ENCODE measurements at places on chromosomes 13 and 19.

DNA sequence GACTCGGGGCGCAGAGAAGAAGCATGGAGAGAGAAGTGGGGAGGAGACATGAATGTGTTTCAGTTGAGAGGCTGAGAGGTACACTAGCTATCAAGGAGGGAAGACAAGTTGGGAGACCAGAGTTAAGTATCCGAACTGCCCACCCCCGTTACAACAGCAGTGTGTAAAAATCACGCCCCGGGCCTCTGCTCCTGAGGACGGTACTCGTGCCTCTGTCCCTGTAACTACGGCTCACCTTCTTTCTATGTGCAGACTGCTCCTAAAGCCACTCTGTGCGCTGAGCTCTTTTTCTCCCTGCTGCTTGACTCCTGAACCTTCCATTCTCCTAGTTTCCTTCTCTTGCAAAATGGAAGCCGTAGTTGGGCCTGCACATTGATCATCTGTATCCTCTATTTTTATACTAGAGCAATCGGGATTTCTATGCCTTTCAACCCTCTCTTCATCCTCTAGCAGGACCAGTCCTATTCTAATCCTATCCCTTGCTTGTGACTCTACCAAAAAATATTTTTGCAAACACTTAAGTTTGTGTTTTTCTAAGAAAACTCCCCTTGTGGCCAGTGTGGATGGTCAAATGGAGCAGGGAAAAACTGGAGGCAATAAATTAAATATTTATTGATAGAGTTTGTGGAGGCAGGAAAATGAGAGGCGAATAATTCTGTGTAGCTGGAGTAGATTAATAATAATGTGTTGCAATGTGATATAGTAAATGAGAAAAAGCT is 569 bp downstream of the POLR1D start:
- DNase-seq, result peak; percentile 21

DNA sequence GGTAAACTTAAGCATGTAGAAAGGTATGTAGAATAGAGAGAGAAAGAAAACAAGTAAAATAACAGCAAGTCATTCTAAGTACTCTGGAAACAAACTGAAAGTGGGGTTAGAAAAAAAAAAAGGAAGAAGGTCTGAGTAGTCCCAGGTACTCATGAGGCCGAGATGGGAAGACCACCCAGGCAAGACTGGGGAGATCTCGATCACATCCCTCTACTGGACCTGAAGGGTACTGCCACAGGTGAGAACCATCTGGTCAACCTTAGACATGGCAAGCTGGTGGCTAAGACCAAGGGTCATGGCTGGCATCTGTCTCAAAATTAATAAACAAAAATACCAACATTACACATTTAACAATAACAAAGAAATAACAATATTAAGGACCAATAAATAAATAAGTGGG is 36.3 kb upstream of the ZNF724 start:
- no peak for DNase-seq

DNA sequence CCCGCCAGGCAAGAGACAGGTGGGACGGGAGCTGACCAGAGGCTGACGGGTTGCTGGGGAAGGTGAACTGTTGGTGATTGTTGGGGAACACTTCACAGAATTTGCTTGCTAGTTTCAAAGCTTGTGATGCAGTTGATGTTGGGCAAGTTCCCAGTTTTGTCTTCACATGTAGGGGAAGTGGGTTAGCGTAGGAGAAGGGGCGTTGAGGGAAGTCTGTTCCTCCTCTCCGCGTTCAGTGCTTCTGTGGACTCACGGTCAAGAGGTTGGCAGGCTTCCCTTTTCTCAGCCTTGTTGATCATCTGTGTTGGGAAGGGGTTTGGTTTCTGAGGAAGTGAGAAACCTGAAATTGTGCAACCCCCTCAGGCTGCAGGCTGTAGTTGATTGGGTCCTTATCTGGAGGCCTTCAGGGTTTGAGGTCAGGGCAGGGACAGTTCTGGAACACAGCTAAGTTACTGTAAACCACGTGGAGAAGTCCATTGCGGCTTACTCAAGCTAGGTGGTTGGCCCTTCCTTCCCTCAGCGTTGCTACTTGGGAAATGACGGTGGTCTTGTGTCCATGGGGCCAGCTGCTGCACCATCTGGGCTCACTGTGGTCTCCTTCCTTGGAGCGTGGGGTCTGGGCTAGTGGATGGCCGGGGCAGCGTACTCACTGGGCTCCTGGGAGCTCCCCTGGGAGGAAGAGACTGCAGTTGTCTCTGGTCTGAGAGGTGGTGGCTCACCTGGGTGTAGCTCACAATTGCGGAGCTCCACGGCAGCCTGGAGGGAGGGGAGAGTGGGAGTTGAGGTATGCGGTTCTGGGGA is 7.5 kb downstream of the RPS9 start:
- peak; percentile 79 for DNase-seq

- no peak for DNase-seq
These were observed 20.0 kb downstream of the PEX11G start for GRCh38 chr19:7468840-7469239.

- no peak for DNase-seq
These were observed 33.2 kb upstream of the CEACAM8 start for GRCh38 chr19:42627916-42628315.

DNA sequence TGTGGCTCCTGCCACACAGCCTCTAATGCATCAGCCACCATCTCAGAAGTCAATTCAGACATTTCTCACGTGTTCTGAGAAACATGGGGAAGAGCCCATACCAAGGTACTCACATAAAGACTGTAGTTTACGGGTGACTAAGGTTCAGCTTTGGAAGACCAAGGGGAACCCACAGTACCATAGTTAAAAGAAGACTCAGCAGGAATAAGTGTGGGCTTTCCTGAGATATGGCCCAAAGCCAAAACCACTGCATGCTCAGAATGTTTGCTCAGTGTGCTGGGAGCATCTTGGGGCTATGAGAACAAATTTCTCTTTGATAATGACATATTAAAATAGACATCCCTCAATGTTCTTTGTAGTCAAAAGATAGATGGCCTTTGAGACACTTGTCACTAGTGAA is 283.8 kb downstream of the DCT start:
- DNase-seq, result no peak

DNA sequence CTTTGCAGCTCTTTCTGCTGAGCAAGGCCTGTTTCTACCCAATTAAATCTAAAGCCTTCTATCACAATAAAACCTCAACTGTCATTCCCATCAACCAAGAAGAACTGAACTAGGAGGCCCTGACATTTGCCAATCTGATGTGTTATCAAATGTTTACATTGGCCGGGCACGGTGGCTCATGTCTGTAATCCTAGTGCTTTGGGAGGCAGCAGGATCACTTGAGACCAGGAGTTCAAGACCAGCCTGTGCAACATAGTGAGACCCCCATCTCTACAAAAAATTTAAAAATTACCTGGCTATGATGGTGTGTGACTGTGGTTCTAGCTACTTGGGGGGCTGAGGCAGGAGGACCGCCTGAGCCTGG is 2.8 kb upstream of the FBXO17 start:
- no peak for DNase-seq

DNA sequence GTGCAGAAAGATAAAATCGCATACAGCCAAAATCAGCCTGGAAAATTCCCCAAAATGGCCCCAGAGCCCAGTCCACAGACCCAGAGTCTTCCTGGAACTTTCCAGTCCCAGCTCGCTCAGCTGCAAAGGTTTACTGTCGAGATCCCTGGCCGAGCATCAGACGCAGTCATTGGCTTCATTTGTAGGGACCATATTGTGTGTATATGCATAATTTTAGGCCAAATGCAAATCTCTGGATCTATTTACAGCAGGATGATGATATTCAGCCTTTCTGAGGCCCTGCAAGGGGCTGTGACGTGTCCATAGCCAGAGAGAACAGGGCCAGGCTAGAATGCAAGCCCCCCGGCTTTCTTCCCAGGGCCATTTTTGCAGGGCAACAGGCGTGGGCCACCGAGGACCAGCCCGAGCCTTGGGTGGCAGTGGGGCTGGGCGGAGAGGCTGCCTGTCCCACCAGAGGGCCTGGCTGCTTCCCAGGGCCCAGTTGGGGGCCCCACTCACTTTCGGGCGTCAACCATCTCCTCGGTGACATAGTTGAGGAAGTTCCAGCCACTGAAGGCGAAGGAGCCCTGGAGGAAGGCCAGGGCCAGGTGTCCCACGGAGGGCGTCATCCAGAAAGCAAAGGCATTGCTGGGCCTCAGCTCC is 13.7 kb downstream of the SLC7A10 start:
- DNase-seq, result no peak

GRCh38 chr19:1799695-1800342 is 12.3 kb downstream of the ATP8B3 start:
- no peak for DNase-seq

DNA sequence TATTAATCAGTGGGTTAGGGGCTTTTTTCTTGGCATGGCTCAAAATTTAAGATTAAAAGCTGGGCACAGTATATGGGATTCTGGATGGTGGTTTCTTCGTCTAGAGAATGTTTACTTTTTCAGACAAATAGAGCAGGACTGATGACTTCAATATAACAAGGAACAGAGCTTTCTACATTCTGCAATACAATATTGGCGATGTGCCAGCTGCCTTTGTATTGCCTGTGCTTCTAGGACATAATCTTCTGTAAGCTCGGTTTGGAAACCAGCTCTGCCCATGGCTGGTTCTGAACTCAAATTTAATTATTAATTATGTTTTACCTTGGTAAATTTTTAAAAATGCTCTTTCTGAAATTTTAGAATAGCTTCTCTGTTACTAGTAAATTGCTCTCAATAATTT is 139.1 kb upstream of the TRPC4 start:
- DNase-seq, result no peak

- no peak for DNase-seq
These were observed 24.7 kb downstream of the CILP2 start for GRCh38 chr19:19562665-19563347.

DNA sequence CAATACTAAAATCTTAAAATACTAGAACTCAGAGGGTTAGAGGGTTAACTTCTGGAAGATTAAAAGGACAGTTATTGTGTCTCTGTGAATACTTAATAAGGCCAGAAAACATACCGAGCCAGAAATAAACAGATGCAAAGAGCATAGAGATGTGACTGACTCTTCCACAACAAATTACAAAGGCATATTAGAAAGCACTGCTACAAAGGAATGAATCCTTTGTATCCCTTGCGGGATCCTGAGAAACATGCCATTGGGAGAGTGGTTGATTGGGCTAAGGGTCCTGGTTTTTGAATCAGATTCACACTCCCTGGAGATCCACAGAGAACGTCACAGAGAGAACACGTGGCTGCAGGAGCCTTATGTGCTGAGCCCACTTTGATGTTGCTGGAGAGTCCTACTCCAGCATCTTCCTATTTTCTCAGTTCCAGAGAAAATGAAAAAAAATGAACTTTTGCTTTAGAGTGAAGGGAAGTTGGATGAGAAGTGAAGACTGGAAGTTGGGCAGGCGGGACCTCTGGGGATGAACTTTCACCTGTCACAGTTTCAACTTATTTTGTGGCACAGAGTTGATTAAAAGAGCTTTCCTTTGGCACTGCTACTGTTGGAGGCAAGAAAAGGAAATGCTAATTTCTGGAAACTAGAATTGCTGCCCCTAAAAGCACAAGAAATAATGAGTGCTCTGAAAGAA is 309.9 kb downstream of the DCT start:
- no peak for DNase-seq

DNA sequence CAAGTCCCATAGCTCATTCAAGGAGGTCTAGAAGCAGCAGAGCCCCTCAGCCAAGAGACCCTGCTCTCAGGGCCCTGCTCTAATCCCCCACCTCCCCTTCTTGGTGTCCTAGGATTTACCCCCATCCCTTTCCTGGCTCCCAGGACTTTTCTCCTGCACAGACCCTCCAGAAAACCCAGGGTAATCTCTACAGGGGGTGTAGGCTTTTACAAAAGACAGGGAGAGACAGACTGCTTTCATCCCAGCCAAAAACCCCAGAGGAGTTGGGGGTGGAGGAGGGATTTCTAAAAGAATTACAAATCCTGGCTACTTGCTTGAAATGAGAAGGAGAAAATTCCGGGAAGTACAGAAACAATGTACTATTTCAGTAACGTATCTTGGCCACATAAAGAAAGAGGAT is 133.3 kb downstream of the TNFSF13B start:
- DNase-seq, result no peak

GRCh38 chr13:31036731-31037695 is 104.6 kb downstream of the TEX26 start:
- no peak for DNase-seq

DNA sequence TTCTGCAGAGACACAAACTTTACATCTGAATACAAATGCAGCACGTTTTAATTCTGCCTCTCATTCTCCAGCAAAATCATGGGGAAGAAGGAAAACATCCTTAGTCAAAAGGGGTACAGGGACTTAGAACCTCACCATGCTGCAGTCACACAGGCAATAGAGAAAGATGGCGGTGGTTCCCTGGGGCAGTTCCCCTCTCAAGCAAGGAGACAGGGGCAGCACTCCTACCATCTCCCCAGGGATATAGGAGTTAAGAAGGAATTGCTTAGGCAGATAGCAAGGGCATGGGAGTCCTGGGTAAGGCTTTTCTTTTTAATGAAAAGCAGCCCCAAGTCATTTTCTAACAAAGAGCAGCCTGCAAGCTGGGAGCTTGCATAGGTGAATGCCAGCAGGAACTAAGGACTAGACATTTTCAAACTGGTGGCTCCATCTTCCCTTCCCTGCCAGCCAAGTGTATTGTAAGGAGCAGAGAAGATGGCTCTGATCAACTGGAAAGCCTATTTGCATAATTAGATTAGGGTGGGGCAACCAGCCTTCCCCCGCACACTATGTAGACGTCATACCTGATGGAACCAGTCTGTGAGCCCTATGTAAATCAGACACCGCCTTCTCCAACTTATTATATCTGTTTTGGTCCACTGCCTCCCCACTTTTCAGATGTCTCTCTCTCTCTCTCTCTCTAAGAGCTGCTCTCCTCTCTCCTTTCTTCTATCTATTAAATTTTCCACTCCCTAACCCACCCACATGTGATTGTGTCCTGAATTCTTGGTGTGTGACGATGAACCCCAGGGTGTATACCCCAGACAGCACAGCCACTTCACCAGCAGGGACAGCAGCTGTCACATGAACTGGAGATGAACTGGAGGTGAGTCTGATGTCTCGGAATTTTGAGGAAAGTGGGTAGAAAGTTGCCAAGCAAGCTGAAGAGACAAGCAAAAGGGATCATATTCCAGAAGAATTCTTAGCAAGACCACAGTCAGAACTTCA is 514.5 kb downstream of the IRS2 start:
- DNase-seq, result no peak

DNA sequence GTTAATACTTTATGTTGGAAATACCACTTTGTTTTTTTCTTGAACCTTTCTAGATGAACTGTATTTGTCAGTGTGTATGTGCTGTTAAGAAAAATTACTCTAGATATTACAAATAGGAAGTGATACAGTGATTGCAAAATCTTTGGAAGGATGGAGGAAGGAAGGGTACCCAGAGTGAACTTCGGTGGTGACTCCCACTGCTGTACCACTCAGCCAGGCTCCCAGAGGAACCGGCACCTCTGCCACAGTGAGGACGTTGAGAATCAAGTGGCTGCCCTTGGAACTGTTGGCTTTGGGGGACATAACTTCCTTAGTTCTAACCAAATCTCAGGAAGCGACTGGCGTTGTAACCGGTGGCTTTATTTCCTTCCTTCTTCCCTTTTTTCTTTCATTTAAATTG is 184.7 kb downstream of the PCCA start:
- no peak for DNase-seq
